ENCODE measurements at places on chromosomes 1 and 21. TPM values are rescaled to one million over a fixed set of nuclear protein-coding genes. Genes with fewer than 3 reads are reported as not detected.

- DNase-seq, result no peak
Observed at GRCh38 chr1:86748622-86749373, 44.4 kb downstream of the SH3GLB1 start.

DNA sequence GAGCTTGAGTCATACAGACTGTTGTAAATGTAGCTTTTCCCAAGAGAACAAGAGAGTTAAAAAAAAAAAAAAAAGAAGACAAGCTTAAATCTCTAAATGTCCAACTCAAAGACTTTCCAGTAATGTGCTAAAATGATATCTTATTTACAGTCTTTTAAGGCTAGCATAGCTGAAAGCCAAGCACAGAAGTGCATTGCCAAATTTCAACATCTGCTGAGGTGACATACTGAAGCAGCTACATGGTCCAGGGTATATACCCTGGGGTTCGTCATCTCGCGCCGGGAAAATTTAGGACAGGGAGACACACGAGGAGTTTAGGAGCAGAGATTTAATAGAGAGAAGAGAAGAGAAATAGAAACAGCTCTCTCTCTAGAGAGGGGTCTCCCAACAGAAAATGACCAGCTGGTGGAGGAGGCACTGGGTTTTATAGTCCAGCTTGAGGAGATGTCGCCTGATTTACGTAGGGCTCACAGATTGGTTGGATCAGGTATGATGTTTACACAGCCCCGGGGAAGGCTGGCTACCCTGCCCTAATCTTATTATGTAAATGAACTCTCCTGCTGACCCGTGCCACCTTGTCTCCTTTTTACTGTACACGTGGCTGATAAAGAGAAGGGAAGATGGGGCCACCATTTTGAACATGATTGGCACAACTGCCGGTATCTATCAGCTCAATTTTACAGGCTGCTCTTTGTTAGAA is 172.7 kb downstream of the TRIM33 start:
- no peak for DNase-seq

The OR2T2 gene
- total RNA-seq, result not detected

DNA sequence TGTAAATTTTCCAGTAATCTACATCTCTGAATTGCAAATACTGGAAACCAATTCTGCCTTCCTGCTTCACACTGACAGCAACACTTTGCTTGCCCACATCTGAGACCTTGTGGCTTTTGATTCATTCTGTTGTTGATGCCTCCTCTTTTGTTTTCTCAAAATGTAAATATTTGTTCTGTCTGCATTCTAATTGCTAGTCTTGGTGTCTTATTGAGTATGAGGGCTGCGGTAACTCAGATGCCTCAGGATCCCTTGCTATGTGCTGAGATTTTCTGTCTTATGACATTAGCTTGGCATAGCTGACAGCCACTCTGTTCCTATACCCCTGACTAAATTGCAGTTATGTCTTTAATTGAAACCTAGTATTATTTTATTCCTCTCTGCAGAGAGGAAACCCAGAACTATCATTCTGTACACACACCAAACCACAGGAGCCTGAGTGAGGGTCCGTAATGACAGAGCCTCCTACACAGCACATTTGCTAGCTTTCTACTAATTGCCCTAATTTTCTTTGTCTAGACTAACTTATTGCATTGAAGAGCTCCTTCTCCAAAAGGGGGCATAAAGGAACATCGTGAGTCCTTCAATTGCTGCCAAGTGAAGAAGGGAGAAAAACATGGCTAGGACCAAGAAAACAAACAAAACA is 72.1 kb downstream of the GREM2 start:
- no peak for DNase-seq

DNA sequence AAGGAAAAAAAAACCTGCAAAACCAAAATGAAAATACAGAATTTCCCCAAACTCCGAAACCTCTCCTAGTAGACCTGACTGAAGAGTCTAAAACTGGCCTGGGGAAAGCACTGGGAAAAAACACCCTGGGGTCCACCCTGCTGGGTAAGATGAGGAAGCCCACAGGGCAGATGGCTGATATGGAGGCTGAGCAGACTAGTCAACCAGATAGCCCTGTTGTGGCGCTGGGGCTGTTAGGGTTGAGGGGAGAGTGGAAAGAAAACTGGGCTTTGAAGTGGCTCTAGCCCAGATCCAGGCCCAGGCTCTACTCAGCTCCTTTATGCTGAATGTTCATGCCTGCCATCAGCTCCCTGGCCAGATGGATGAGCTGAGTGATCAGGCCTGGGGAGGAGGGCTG is 6.8 kb upstream of the SLAMF1 start:
- no peak for DNase-seq

- no peak for DNase-seq
Observed at GRCh38 chr1:30575066-30575465, 148.3 kb downstream of the MATN1 start.

The MYOG gene
- total RNA-seq, result not detected

GRCh38 chr1:1106510-1107221 is 9.2 kb downstream of the C1orf159 start:
- no peak for DNase-seq

DNA sequence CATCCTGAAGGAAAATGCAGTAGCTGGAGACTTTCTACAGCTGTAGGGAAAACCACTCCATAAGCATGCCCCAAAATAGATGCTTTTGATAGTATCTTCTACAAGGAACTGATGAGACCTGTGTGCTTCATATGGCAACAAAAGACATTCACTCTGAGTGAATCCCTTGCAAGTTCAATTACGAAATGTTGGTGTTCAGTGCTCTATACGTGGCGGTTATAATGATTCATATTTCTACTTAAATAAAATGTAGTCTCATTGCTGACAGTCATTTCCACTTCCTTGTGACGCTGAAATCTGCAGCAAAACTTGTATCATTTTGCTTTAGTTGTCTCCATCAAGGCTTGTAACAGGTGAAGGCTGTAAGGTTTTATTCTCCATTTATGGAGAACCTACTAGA is 20.6 kb downstream of the TOR1AIP2 start:
- DNase-seq, result no peak

GRCh38 chr1:57963581-57963980 is 539.7 kb upstream of the DAB1 start:
- no peak for DNase-seq

- no peak for DNase-seq
Observed at GRCh38 chr1:96384611-96385010, 337.0 kb upstream of the PTBP2 start.

GRCh38 chr1:4837031-4837600 is 182.7 kb downstream of the AJAP1 start:
- DNase-seq, result no peak

DNA sequence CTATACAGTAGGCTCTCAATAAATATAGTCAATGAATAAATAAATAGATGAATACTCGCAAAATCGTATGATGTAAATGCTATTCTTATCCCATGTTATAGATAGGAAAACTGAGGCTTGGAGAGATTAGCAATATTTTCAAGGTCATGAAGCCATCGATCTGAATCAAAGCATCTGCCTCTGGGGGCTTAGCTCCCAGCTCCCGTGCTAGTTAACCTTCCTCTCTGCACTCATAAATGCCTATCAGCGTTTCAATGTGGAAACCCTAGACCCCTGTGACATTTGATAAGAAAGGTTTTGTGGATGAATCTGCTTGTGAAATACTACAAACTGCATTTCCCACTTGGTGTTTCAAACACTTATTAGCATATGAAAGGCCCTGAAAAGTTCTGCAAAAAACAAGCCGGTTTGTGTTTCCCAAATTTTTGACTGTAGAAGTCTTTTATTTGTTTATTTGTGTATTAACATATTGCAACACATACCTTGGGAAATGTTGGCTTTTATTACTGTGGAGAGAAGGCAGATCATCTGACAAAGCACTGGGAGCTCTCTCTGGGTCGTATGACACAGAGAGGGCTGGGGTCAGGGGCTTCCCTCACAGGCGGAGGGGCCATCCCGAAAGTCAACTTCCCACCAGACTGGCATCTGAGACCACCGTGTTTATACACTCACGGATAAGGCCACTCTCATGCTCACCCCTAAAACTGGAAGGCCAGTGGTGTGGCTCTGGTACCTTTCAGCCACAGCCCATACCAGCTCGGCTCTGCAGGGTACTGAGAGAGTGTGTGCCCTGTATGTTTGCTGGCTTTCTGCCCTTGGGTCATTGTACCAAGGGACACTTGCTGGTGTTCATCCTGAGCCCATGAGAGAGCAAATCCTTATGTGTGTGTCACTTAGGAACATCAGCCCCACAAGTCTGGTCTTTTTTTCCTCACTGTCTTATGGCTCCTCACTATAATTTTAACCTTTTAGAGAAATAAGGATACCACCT is 993 bp upstream of the PROK1 start:
- no peak for DNase-seq

GRCh38 chr1:30304080-30304479 is 419.3 kb downstream of the MATN1 start:
- DNase-seq, result no peak

The LAX1 gene
- total RNA-seq, result 1.3 TPM

Data from colonic mucosa (tissue), 4 donors.